ENCODE measurements at places on chromosomes 5 and 9.
A peak's percentile ranks its signal among the peaks of the same experiment; 100 is the strongest.

GRCh38 chr5:89929173-89929572 is 480.4 kb downstream of the CETN3 start:
- DNase-seq, result no peak

DNA sequence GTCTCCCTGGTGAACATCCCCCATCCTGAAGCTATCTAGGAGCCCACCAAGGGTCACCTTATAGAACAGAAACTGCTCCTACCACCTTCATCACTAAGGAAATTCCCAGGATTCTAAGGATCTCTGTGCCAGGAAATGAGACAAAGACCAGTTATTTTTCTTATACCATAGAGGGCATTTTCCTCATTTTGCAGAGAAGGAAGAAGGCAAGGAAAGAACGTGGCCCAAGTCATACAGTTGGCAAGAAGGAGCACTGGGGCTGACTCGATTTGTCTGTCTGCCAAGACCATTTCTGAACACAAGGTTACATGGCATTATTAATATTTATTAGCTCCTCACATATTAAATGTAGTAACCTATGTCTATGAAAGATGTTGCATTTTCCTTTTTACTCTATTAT is 49.6 kb upstream of the TNFSF15 start:
- DNase-seq, result no peak

DNA sequence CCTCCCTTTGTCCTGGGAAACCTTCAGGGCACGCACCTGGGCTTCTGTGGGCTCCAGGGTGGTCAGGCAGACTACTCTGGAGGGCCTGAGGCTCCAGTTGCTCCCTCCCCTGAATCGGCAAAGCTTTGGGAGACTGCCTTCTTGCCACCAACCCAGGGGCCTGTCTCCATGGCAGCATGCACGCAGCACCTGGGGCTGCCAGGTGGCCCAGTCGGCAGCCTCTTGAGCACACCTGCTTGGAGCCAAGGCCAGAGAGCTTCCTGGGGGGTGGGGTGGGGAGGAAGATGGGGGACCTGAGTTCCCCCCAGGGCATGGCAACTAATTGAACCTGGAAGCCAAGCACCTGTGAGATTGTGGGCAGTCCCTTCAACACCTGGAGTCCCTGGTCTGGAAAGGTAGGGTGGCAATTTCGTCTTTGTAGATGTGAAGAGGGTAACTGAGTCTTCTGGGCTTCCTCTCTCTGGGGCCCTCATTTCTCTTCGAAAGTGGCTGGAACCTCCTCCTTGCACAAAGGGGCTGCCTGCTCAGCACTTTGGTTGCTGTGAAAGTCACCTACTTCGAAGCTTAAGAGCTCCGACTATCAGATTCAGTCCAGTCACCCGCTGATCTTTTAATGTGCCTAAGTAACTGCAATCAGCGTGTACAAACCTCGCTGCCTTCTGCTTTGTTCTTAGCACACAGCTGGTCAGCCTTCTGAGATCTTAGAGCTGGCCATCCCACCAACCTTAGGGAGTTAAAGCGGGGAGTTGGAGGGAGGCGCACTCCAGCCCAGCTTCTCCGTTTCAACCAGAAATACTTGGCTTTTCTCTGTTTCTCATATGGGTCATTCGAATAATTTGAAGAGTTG is 4.0 kb downstream of the RNF183 start:
- DNase-seq, result no peak

DNA sequence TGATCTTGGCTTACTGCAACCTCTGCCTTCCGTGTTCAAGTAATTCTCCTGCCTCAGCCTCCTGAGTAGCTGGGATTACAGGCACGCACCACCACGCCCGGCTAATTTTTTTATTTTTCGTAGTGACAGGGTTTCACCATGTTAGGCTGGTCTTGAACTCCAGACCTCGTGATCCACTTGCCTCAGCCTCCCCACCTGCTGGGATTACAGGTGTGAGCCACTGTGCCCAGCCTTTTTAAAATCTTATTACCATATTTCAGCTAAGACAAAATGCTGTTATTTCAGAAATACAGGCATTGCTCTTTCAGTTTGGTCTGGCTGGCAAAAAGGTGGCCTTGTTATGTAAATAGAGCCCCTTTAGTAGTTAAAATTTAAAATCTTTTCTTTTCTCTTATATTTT is 46.9 kb upstream of the GLDC start:
- DNase-seq, result no peak

GRCh38 chr9:108978205-108978604 is 35.1 kb downstream of the CTNNAL1 start:
- DNase-seq, result no peak

DNA sequence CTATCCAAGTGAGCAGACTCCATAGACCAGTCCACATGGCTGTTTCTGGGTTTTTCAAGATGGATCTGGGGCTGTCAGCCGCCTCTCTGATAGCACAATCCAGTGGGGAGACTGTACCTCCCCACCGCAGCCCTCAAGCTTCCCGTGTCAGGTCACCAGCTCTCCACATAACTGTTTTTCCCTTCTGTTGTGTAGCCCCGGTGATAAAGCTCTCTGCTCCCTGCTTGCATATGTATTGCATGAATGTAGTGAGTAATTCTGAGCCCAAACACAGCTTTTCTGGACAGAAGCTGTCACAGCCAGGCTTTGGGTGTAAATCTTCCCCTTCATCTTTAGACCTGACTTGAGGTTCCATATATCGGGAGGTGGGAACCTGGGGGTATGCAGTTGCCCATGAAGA is 23.1 kb upstream of the CFAP157 start:
- no peak for DNase-seq

DNA sequence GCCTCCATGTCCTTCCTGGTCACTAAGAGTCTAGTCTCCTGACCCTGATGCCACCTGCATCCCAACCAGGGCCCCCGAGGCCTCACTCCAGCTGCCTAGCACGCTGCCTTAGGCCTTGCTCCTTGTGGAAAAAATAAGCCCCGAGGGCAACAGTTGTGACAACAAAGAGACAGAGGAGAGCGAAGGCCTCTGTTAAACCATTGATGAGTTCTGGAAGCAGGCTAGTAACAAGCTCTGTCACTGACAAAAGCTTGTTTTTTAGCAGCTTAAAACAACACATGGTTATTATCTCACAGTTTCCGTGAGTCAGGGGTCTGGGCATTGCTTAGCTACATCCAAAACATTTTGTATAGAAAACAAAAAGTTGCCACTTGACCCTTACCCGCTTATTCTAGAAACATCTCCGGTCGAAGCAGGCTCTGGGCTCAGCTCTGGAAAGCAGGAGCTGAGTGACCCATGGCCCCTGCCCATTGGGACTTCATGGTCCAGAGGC is 48.2 kb upstream of the TBC1D2 start:
- no peak for DNase-seq

DNA sequence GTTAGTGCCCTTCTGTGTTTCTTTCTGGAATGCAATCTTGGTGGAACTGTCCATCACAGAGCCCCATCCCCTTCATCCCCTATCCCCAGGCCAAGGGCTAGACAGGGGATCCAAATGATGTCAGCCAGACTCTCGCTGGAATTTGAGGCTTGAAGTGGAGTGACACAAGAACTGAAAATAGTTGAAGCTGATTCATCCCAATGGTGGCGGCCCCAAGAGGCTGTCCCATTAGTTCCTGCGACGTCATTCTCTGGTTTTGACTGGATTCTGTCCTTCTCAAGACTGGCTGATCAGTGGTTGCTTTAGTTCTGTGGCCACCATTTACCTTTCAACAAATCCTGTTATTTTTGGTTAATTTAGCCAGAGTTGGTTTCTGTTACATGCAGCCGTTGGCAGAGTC is 59.9 kb downstream of the SUB1 start:
- DNase-seq, result no peak

GRCh38 chr5:106136061-106136460 is 1534.7 kb downstream of the EFNA5 start:
- no peak for DNase-seq

GRCh38 chr5:58793888-58794657 is 211.2 kb downstream of the RAB3C start:
- no peak for DNase-seq

- no peak for DNase-seq
Observed at GRCh38 chr5:154513669-154514084, 35.6 kb upstream of the HAND1 start.

DNA sequence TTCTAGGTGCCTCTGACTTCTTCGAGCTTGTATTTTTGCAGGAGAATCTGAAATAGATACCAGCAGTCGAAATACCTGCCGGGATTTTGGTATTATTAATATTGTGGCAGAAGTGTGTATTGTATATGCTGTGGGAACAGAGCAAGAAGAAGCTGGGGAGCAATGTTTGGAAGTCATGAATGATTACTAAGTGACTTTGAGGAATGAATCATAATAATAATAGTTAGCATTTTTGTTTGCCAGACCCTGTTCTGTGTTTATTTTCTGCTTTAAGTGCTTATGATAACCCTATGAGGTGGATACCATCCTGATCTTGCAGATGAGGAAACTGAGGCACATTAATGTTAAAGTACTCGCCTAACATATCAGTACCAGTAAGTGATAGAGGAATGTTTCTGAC is 32.4 kb downstream of the RAB24 start:
- no peak for DNase-seq

DNA sequence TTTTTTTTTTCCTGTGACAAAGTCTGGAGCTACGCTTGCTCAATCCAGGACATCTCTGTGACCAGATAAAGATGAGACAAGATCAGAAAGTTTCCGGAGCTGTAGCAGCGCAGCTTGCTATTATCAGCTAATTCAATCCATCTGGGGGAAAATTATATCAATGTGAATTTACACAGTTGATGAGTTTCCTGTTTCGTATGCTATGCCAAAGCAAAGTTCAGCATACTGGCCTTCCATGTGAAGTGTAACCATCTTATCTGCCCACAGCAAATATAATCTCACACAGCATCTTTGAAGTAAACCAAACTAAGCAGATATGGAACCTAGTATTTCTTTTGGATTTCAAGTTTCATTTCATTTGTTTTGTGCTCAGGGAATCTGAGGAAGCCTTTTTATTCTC is 1767.7 kb downstream of the EFNA5 start:
- no peak for DNase-seq

DNA sequence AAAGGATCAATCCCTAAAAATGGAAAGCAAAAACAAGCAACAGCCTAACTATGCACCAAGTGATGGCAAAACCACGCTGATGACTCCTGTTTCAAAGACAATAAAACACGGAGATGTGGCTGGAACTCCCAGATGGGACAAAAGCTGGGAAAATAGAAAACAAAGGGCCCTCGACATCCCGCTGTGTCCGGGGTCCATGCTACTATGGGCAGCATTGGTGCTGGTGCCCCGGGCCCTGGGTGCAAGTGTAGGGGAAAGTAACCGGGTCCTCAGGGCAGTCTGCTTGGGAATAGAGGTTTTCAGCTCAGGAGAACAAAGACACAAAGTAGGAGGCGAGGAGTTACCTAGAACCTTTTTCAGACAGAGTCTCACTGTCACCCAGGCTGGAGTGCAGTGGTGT is 46.1 kb downstream of the MRPL36 start:
- peak; percentile 20 for DNase-seq

GRCh38 chr9:71608825-71609447 is 159.4 kb downstream of the CEMIP2 start:
- DNase-seq, result no peak

DNA sequence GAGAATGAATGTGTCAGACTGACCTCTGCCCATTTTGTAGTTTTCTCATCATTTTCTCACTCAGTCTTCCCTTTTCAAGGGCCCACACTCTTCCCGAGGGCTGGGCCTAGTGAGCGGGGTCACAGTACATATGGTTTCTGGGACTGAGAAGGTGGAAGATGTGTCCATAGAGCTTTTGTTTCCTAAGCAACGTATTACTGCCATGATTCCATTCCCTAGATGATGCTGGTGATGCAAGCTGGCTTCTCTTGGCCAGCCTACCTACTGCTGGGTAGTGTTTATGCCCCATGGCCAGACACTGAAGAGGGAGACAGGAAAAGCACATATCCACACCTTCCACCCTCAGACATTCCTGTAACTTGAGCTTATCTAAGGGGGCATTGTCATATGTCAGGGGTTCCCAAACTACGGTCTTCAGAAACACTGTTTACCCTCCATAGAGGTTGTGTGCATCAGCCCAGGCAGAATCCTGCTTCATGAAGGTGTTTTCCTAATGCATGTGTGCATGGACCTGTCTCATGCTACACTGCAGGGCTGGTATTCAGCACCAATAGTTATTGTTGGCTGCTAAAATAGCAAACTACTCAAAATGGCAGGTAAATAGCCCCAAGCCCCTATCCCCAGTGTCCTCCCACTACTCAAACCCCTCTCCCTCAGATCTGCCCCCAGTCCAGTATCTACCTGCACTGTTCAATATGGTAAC is 9.5 kb downstream of the IRF1 start:
- no peak for DNase-seq

DNA sequence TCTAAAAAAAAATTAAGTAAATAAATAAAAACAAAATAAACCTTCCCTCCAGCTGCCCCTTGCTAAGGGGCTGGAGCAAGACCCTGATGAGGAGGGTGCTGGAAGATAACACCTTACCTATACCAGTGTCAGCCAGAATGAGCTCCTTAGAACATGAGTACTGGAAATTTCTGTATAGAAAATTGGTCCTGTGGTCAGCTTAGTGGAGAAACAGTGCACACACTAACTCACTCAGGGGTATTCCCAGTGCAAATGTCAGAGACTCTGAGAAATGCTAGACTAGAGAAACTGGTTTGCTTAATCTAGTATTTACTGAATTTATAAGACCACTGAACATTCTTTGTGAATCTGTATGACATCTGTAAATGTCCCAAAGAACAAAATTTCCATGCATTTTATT is 62.1 kb upstream of the CTXN3 start:
- no peak for DNase-seq

DNA sequence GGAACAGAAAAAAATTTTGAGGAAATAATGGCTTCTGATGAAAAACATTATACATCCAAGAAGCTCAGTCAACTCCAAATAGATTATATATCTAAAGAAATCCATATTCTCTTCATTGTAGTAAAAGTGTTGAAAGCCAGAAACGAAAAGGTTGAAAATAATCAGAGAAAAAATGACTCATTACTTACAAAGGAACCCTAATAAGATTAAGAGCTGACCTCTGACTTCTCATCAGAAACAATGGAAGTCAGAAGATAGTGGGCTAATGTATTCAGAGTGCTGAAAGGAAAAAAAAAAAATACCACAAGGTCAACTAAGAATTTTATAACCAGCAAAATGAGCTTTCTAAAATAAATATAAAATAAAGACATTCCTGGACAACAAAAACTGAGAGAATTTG is 60.0 kb downstream of the HSD17B4 start:
- no peak for DNase-seq

- DNase-seq, result no peak
Observed at GRCh38 chr5:147190331-147190730, 44.5 kb upstream of the STK32A start.

GRCh38 chr5:101678481-101679193 is 617.4 kb downstream of the SLCO4C1 start:
- DNase-seq, result peak; percentile 61

- no peak for DNase-seq
Observed at GRCh38 chr9:116153765-116154333, at the start of gene PAPPA. Gene PAPPA, plus strand, starts transcription at chr9:116153791. Its CDS starts 382 bp downstream, at chr9:116154173.

DNA sequence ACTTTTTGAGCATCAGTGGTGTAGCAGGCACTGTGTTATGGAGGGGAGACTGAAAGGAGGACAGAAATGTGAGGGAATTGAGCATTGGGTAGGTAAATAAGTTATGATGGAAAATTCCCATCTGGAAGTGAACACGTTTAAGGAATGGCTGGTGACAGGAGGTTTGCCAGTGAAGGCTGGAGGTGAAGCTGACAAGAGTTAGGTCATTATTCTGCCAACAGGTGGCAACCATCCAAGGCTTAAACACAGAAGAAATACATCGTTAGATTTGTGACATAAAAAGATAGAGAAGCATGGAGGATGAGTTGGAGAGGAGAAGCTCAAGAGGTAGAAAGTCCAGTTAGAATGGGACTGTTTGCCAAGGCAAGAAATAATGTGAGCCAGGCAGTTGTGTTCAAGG is 455.3 kb upstream of the SGCD start:
- DNase-seq, result no peak

Data from right lobe of liver (tissue), 6 donors.